ENCODE measurements at places on chromosomes 2 and 18.

DNA sequence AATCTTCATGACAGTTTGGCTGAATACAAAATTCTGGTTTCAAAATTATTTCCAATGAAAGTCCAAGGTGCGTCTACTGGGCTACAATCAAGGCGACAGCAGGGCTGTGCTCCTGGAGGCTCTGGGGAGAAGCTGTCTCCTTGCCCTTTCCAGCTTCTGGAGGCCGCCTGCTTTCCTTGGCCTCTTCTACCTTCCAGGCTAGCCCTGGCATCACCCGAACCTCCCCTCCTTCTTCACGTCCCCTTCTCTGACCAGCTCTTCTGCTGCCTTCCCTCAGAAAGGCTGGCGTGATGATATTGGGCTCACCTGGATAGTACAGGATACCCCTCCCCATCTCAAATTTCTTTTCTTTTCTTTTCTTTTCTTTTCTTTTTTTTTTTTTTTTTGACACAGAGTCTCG lies 115.5 kb downstream of the KCNF1 start:
- DNase-seq = no peak

DNA sequence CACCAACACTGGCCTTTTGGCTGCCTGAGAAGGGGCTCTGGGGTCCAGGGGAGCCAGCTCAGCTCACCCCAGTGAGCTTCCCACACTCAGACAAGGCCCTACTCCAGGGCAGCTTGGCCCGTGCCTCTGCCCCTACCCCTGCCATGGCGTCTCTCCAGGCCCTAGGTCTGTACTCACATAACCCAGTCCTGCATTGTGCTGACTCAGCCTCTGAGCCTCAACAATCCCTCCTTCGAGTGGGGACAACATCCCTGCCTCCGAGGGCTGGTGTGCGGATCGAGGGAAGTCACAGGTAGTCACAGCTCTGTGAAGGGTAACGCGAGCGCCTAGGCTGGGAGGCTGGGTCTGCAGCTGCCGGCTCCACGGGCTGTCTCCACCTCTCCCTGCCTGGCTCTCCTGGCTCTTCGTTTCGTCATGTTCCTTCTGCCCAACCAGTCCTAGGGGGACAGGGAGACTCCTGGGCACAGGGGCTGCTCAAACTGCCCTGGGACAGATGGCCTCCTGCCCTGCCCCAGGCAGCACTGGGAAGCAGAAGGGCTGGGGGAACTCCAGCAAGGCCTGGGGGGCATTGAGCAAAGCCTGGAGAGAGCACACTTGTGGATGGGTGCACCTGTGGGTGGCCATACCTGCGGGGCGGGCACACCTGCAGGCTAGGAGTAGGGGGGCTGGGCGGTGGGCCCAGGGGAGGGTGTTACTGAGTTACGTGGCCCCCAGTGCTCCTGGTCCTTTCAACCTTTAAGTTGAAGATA lies 74.6 kb downstream of the RRM2 start:
- DNase-seq = no peak

DNA sequence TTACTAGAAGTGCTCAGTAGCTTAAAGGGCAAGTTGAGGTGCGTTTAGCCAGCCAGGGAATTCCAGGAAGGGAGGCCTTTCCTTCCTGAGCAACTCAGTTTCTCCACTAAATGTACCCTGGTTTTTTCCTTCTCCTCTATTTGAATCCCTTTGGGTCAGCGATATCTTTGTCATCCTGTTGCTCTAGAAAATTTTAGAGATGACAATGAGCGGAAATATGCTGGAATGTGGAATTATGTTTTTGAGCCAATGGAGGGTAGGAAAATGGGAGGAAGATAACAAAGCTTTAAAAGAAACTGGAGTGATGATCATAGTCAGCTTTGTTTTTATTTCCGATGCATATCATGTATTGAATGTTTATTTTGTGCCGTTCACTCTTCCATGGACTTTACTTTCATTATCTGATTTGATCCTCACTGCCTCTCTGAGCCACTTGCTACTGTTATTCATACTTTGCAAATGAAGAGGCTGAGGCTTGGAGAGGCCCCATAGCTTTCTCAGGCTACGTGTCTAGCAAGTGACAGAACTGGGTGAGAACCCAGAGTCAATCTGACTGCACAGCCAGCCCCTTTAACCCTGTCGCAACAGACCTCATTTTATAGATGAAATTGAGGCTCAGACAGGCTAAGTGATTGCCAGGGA lies 67.3 kb downstream of the NTSR2 start:
- DNase-seq = no peak

DNA sequence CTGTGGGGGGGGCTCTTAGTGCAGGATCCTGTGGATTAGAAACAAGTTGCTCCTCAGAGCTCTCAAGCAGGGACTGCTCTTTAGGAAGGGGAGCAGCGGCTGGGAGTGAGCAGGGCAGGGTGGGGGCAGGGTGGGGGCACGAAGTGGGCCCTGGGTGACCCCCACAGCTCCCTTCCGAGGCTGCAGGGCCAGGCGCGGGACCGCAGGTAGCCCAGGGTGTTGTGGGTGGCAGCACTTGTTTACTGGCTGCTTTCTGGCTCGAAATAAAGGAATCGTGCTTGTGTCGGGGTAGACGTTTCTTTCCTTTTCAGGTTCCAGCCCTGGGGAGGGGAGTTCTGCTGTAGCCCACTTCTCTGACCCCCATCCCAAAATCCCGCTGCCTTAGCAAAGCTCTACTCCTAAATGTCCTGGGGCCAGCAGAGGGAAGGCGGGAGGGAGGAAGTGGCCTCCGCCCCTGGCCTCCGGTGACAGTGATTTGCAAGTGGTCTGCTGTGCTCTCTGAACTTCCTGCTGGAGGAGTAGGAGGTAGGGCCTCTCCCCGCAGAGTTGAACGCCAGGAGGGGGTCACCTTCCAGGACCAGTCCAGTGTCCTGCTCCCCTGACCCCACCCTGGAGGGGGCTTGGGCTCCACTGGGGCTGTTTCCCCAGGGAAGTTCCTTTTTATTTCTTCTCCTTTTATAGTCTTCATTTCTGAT lies 8.3 kb downstream of the NEU4 start:
- no peak for DNase-seq

DNA sequence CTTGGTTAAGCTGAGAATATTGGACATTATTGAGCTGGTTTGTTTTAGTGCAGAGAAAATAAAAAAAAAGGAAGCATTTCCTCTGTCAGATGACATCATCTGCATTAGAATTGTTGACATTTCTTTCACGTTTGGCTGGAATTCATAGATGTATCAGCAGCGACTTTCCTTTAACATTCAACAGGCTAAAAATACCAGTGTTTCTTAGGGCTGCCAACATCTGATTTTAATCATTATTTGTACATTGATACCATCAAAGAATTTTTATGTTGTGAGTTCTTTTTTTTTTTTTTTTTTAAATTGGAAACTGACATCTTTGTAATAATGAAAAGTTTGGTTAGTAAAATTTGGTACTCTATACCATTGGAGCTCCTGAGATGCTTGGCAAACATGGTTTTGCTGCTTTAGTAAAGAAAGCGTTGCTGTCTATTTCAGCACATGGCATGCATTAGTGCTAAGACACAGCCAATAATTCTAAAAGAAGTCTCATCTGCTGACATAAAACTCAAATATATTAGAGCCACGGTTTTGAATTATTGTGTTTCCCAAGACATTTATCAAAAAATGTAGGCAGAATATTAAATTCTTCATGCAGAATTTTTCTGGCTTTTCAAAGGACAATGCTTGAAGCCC lies 33.6 kb downstream of the GTF2A1L start:
- peak; percentile 3 for DNase-seq

GRCh38 chr2:216596980-216597509 lies 36.2 kb upstream of the IGFBP2 start:
- DNase-seq = no peak

DNA sequence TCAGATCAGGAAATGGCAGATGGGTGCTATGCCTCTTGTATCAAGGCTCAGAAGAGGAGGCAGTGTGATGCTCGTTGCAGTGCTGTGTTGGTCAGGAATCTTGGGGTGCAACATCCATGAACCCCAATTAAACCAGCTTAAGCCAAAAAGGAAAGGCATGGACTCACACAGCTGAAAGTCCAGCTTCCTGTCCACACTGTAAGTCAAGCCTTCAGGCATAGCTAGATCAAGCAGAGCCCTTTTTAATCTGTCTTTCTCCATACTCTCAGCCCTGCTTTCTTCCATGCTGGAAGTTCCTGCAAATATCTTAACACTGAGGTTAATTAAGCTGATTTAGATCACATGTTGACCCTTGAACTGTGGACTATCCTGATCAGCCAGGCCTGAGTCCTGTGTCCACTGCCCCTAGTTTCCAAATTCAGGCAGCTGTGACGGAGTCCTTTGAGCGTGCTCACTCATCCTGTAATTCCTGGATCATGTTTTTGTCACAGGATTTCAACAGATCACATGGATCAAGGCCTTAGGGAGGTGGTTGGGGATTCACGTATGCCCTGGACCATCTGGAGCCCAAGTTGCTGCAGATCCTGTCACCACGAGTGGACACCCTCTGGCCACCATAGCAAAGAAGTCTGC lies 4.5 kb upstream of the C2orf74 start:
- no peak for DNase-seq

DNA sequence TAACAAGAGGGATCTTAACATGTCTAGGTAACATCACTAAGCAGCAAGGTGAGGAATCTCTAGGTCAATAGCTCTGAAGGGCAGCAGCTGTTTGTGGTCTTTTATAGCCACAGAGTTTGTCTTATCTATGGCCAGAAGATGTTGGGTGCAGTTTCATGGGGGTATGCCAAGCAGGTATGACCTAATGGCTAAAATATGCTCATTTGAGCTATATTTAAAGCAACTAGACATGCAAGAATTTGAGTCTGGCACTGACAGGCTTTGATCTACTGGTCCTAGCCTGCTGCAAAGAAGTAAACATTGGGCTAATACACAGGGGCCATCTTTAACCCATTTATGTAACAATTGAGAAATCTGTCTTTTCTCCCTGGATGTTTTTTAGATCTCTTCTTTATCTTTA lies 13.9 kb upstream of the UGP2 start:
- no peak for DNase-seq

GRCh38 chr2:241639385-241639784 lies 1.9 kb downstream of the ATG4B start:
- no peak for DNase-seq
